ELF-1 (cell line): ENCODE measurements at places on chromosomes 5 and 9.
A peak's percentile ranks its signal among the peaks of the same experiment; 100 is the strongest.

- no peak for DNase-seq
Observed at GRCh38 chr5:81820863-81821262, 70.0 kb upstream of the SSBP2 start.

- no peak for DNase-seq
Observed at GRCh38 chr9:77575785-77576184, 72.3 kb downstream of the GNA14 start.

- DNase-seq, result no peak
Observed at GRCh38 chr9:100269656-100270055, 83.1 kb downstream of the TEX10 start.

- no peak for DNase-seq
Observed at GRCh38 chr9:5920860-5921328, 30.2 kb downstream of the MLANA start.

DNA sequence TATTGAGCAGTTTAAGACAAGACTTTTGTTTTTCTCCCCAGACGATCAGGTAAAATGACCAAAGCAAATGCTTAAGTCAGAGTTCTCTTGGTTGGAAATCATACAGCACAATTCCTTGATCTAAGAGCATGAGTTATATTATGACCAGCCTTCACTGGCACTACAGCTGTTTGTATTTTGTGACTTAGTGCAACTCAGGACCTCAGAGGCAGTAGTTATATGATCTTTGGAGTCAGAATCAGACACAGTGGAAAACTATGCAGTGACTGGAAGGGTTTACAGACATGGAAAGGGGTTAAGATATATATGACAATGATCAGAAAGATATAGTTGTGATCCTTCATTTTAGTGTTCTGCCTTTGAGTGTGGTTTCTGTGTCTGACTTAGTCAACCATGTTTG, 24.3 kb downstream of the RAD23B start:
- DNase-seq, result no peak

GRCh38 chr9:36337002-36337401, 63.1 kb downstream of the RNF38 start:
- DNase-seq, result no peak

- DNase-seq, result no peak
Observed at GRCh38 chr9:133075925-133076630, 14.3 kb downstream of the CEL start.

DNA sequence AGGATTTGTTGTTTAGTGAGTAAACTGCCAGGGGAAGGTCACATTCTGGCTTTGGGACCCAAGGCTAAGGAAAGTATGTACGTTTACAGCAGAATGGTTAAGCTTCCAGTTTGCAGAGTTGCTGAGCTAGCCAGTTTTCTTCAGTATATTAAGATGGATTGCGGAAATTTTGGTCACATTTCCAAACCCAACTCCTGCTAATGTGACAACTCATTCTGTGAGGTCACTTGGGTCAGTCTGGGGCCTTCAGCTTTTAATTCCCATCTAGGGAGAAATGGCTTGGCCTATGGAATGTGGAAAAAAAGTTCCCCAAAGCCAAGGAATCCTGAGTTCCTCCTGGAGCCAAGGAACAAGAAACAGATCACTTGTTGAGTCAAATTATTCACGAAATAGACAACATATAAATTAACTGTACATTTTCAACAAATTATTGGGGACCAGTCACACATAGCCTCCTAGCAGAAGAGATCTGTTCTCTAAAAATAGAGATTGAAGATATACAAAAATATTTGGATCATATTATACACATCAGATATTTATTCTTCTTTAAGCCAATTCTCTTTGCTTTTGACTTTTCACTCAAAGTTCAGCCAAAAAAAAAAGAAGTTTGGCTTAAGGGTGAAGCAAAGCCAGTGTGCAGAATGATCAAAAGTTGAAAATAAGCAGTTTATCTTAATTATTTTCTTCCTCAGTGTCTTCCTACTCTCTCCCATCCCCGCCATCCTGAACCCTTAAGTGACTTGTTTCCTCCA, 8.8 kb downstream of the KCNV2 start:
- no peak for DNase-seq

GRCh38 chr9:79006546-79006945, 565.2 kb upstream of the TLE4 start:
- DNase-seq, result no peak

DNA sequence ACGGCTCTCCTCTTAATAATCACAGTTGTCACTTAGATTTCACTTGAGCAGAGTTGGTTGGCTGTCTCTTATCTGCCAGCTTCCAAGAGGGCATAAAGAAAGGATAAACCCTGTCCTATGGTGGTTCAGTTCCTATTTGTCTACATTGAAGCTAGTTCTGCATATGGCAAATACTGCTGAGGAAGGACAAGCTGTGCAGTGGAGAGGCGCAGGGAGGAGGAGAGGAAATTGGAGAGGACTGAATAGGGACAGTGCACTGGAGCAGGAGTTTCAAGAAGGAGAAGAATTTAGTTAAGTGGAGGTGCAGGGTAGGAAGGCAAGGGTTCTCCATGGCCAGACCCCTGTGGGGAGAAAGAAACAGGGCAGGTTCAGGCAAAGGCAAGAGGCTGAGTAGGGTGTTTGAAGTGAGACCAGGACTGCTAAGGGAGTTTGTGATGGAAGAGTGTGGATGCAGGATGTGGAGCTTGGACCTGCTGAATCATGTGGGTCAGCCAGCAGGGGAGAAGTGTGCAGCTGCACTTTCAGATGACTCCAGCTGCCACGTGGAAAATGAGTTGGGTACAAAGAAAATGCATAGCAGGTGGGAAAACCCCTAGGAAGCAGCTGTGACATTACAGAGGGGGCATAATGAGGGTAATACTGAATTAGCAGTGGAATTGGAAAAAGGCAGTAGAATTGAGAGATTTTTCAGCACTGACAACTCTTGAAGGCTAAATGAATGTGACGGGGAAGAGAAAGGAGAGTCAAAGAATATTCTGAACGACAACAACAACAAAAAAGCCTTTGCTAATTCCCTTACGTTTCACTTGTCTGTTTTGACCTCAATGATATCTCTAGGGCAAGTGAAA, 66.8 kb downstream of the MAMDC2 start:
- no peak for DNase-seq

- DNase-seq, result no peak
Observed at GRCh38 chr9:17795744-17796143, 216.9 kb downstream of the SH3GL2 start.

DNA sequence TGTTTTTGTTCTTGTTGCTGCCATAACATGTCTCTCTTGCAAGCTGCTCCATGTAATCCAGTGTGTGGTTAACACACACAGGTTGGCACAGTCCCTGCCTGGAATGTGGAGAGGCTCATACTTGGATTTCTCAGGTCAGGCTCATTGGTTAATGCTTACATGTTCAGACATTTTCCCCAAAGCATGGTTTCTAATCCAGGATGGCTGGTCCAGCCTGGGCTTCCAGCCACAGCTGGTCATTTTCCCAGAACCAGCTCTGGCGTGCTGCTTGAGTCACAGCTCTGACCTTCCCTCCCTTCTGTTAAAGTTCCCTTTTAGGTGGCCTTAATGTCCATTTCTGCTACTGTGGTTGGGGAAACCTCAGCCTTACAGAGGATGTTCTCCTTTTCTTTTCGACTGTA, 294.3 kb downstream of the TAF11L14 start:
- DNase-seq, result no peak

GRCh38 chr9:134515026-134515821, 126.4 kb upstream of the COL5A1 start:
- no peak for DNase-seq

- DNase-seq, result no peak
Observed at GRCh38 chr9:671997-672396, 169.5 kb upstream of the DMRT1 start.

DNA sequence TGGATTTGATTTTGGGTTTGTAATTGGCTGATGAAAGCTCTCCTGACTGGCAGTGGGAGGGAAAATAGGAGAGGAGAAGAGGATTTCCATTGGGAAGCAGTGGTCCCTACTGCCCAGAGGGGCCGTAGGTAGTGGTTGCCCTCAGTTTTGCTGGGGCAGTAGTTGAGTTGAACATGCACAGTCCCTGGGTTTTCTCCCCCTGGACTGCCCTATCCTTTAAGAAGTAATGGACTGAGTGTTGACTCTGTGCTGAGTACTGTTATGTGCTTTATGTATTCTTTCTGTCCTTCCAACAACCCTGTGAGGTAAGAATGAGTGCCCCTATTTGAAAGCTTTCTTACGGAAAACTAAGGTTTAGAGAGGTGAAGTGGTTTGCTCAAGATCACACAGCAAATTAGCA, 111.2 kb upstream of the RPS23 start:
- DNase-seq, result no peak

DNA sequence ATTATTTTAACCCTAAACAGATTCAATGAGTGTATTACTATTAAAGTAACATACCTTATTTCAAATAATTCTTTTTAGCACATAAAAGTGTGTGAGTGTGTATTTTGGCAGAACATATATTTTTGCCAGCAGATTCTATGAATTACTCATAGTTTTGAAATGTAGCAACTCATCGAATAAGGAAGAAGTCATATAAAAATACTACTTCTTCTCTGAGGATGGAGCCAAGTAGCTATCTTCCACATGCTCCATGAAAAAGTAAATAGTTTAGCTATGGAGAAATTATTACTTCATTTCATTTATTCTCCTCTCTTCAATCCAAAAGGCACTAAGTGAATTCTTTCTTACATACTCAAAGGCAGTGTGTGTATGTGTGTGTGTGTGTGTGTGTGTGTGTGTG, 1090.4 kb upstream of the CDH6 start:
- DNase-seq, result no peak

DNA sequence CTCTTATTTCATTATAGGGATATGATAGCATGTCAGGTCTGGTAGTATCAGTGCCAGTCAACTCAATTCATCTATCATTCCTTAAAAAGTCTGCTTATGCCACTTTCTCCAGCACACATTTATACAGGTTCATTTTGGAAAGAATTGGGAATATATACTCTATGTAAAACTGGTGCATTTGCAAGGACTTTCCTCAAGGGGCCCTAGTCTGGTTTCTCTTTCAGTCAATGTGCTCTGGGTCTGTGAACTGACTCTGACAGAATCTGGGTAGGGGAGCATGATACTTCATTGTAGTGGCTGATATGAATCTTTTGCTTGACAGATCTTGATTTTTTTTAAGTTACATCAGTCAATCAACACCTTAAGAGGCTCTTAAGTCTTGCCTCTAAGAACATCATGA, 313.9 kb downstream of the HTR1A start:
- no peak for DNase-seq

GRCh38 chr9:136614372-136614922, 48.3 kb upstream of the EGFL7 start:
- no peak for DNase-seq

GRCh38 chr5:63563008-63563917, 399.0 kb downstream of the HTR1A start:
- DNase-seq, result no peak

DNA sequence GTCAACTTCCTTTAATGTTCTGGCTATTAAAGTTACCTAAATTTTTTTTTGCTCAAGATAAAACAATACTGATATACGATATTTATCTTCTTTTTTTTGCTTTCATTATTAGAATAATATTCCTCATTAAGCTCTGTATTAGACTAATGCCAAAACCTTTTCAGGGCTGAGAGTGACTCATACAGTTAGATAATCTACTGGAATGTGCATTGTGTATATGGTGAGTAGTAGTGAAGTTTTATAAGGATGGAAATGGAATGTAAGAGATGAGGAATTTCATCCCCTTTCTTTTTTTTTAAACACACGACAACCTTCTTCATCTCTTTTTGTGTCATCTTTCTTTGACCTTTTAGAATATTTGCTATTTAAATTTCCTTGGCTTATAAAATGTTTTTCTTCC, 268.6 kb downstream of the ISL1 start:
- DNase-seq, result no peak

DNA sequence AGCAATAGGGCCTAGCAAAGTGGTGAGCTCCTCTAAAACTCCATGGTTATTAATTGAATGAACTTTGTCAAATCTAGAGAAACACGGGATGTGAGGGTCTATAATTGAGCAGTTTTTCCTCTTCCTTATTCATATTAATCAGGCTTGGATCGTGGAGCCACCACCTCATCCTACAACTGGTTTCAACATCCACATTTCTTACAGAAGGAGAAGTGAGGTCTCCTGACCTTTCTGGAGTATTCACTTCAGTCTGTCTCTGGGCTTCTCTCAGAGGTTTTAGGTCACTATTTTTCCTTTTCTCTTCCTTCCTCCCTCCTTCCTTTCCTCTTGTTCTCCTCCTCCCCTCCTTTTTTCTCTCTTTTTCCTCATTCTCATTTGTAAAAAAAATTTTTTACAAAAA, 177.3 kb upstream of the ACTBL2 start:
- DNase-seq, result no peak

- peak; percentile 3 for DNase-seq
Observed at GRCh38 chr5:135249658-135250057, 149.4 kb downstream of the MACROH2A1 start.

DNA sequence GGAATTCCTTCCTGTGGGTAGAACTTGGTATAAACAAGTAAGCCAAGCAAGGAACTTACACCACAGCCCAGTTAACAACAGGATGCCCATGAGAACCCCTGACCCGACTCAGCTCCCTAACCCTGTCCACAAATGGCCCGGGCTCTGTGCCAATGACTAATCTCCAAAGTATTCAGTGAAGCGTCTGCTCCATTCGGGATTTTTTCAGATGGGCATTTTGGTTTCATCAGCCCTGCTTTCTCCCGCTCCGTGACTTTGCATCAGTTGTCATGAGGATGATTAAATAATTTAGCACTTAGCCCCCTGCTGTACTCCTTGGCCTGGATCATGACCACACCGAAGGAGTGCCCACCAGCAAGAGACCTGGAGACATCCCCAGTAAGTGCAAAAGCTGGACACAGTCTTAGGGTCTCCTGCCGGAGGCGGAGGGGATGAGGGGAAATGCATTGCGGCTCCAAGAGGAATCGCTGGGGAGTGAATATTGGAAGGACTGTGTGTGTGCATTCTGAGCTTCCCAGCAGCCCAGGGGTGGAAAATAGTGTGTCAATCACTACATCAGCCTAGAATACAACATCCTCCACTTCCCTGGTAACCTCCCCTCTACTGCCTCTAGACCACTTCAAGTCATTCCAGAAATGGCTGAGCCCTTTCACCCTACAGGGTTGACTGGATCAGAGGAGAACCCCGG, 41.4 kb upstream of the DNAH5 start:
- DNase-seq, result no peak

GRCh38 chr5:91865915-91866314, 482.8 kb upstream of the ARRDC3 start:
- no peak for DNase-seq

- DNase-seq, result no peak
Observed at GRCh38 chr5:74587300-74587699, 53.2 kb downstream of the ENC1 start.

- no peak for DNase-seq
Observed at GRCh38 chr5:81855591-81855990, 104.7 kb upstream of the SSBP2 start.

DNA sequence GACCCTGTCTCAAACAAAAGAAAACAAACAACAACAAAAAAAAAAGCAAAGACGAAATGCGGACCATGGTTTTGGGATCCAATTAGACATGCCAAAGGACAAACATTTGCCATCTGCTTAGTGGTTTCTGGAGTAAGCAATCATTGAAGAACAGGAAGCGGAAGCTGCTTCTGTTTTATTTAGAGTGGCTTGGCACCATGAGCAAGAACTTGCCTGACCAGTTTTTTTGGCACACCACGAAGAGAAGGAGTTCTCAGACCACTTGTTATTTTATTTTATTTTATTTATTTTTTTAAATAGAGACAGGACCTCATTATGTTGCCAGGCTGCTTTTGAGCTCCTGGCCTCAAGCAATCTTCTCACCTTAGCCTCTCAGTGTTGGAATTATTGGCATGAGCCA, 17.0 kb downstream of the BTF3 start:
- no peak for DNase-seq
